ENCODE measurements at places on chromosomes 11 and 22.

GRCh38 chr22:50529897-50530579 is at the start of gene TYMP:
TSS of gene TYMP (minus strand) at chr22:50530012. CDS start at chr22:50529709, 303 bp downstream.
- peak; percentile 83 for DNase-seq

GRCh38 chr11:117678658-117679406 is 118.2 kb downstream of the DSCAML1 start:
- no peak for DNase-seq

DNA sequence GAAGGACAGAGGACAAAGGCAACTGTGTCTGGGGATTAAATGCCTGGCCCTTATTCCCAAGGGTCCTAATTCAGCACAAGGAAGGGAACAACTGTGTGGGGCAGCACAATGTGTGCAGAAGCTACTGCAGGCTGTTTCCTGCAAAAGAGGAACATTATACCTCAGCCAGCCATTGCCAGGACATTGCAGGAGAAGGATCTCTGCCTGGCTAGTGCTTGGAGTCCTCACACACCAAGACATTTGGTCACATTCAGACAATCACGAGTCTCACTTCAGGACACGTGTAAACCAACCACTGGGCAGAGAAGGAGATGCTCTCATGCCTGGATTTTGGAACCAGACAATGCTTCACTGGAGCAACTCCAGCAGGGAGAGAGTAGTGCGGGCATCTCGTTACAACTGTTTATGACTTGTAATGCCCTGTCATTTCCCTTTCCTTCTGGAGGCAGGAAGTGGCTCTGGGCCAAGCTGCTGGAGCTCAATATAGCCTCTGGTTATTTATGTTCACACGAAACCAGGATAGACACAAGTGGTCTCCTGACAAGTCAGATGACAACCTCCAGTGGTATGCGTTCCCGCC is 23.9 kb upstream of the ZC3H12C start:
- DNase-seq: no peak

DNA sequence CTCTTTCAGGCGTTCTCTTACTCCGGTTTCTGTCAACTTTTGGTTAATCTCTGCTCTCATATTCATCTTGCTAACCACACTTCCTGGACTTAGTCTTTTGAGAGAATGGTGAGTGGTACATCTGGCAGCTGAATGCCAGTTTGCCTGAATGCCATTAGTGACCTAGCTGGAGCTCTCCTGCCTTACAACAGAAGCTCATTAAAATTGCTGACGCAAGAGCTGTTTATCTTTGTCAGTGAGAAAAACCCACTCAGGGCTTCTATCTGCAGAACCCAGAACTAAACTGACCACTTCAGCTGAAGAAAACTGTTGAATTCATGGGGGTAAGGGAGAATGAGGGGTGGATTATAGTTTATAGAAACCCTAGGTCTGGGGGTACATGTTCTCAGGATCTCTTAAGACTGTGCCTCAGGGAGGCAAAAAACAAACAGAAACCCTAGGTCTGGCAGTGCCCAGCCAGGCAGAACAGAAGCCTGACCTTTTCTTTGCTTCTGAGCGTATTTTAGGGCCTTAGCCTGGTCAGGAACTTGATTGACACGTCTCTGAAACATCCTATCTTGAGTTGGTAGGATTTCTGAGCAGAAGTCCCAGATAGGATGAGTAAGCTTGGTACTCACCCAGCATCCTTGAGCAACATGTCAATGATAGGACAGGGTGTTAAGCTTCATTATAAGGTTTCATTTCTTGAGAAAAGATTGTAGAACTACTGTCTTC is 52.8 kb upstream of the YWHAH start:
- DNase-seq: no peak

DNA sequence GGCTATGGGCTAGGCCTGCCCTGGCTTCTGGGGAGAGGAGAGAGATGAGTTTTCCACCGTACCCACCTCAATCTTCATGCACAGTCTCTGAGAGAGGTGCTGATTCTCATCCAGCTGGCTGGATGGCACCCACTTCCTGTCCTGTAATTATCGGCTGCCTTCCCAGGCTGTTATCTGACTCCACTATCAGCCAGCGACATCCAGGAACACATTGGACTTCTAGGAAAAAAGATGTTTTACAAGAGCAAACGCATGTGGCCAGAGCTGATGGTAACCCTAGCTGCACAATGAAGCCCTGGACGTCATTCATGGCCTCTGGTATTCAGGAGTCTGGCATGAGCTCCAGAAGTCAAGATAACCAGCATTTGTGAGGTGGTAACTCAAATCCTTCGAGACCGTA is 137.4 kb downstream of the EHF start:
- no peak for DNase-seq

- DNase-seq: no peak
Measured at GRCh38 chr11:32400196-32400595, 35.1 kb downstream of the WT1 start.

DNA sequence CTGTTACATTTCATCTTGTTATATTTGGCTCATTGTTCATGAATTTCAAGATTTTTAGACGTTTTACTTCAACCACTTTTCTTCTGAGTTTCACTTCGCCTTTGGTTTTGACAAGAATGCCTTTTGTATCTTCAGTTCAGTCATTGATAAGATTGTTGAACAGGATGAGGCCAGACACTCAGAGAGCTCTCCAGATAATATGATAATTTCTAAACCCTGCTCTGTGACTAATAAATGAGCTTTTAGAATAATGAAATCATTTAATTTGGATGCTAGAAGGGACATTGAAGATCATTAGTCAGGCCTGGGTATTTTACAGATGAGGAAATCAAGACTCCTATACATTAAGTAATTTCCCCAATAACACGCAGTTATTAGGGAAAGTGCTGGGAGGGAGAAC is 37.2 kb upstream of the GRAMD1B start:
- no peak for DNase-seq

- DNase-seq: no peak
Measured at GRCh38 chr11:134555510-134555909, 143.5 kb upstream of the B3GAT1 start.

- no peak for DNase-seq
Measured at GRCh38 chr11:60214386-60214785, 28.6 kb downstream of the MS4A4E start.

DNA sequence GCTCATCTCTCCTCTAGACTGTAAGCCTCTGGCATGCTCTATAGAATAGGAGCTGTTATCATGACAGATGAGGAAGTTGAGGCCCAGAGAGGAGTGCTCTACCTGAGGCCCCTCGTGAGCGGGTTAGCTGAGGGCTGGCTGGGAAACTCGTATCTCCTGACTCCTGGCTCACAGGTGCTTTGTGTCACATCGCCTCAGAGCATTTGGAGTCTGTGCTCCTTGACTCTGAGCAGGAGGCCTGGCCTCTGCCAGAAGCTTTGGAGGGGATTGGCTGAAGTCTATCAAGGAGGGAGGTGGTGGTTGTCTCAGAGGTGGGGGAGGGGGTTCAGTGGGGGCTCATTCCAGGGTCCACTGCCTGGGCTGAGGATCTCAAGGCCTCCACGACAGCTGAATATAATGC is 7.4 kb downstream of the KCNC1 start:
- DNase-seq: no peak

GRCh38 chr11:87431392-87431791 is 393.7 kb downstream of the TMEM135 start:
- DNase-seq: no peak

DNA sequence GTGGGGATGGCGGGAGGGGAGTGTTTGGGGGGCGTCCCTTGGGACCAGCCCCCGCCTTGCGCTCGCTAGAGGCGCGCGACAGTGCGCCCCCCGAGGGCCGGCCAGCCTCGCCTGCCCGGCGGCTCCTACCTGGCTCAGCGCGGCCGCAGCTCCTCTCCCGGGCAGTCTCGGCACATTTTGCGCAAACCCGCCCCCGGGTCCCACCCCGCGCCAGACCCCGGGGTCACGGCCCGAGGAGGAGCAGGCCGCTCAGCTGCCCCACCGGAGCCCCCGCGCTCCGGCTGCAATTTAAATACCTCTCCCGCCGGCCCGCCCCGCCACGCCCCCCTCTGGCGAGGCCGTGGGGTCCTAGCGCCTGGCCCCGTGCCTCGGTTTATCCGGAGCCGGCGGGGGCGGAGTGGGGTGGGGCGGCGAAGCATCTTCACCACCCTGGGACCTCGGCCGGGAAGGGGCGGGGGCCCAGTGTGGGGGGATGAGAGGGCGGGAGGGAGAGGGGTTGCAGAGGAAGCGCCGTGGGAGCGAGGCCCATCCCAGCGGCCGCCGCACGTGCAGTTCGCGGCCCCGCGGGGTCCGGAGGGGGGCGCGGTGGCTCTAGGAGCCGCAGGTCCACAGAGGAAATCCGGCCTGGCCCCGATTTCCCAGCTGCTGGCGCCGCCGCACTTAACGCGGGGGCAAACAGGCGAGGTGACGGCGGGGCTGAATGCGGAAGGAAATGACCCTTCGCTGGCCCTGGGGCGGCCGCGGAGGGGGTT is at the start of gene LRRC32:
Gene LRRC32, minus strand, starts transcription at position 263 of the 752 bp plus-strand sequence. CDS start 4,793 bp downstream, outside the sequence.
- peak; percentile 43 for DNase-seq

GRCh38 chr11:83773950-83774880 is 488.0 kb upstream of the CCDC90B start:
- no peak for DNase-seq

- DNase-seq: no peak
Measured at GRCh38 chr11:71485063-71485399, 32.0 kb downstream of the NADSYN1 start.

DNA sequence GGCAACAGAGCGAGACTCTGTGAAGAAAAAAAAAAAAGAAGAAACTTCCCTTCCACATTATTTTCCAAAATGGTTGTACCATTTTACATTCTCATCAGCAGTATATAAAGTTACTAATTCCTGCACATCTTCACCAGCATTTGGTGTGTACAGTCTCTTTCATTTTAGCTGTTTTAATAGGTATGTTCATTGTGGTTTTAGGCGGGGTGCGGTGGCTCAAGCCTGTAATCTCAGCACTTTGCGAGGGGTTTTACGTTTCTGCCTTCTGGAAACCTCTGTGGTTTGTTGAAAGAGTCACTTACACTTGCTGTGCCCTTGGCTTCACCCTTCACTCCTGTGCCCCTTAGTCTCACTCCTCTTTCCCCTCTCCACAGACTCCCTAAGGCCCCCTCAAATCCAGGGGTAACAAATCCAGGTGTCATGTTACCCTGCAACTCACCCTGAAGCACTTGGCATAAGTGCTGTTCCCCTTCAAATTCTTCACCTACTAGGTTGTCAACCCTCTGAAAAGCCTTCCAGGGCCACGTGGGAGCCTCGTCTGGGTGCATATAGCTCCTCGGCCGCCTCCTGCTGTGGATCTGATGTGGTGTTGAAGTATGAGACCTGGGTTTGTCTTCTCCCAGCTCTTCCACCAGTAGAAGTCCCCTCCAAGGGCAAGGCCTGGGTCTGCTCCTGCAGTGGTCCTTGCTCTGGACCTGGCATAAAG is 20.8 kb downstream of the TOB2 start:
- DNase-seq: peak; percentile 75

- DNase-seq: peak; percentile 21
Measured at GRCh38 chr11:125165111-125165842, 726 bp downstream of the PKNOX2 start.

DNA sequence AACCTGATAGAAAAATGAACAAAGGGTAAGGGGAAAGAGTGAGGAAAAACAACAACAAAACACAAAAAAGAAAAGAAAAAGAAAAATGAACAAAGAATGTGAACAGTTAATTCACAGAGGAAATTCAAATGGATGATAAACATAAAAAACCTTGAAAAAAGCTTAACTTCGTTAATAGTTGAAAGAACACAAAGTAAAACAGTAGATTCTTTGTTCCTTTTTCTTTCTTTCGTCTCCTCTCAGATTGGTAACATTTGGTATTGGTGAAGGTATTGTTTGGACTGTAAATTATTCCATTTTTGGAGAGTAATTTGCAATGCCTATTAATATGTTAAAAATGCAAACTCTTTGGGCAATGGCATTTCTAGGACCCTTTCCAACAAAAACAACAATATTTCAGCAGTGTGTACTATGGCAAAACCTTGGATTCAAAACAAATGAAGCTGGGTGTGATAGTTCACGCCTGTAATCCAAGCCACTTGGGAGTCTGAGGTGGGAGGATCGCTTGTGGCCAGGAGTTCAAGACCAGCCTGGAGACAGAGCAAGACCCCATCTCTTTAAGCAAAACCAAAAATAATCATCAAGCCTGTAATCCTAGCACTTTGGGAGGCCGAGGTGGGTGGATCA is 3.3 kb upstream of the BACE1 start:
- no peak for DNase-seq

DNA sequence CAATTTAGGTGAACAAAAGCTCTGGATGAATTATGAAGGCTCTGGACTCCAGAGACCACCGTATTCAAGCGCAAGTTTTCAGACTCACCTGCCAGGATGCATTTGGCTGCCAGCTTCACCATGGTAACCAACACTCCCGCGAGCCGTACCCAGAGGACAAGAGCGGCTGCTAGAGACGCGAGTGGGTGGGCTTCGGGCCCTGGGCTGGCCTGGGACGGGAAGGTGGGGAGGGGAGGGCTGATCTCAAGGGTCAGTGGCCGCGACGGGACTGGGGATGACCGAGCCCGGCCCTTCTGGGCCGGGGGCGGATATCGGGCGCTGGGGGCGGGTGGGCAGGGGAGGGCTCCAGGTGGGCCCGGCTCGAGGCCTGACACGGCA is 344 bp downstream of the IFT27 start:
- peak; percentile 28 for DNase-seq

DNA sequence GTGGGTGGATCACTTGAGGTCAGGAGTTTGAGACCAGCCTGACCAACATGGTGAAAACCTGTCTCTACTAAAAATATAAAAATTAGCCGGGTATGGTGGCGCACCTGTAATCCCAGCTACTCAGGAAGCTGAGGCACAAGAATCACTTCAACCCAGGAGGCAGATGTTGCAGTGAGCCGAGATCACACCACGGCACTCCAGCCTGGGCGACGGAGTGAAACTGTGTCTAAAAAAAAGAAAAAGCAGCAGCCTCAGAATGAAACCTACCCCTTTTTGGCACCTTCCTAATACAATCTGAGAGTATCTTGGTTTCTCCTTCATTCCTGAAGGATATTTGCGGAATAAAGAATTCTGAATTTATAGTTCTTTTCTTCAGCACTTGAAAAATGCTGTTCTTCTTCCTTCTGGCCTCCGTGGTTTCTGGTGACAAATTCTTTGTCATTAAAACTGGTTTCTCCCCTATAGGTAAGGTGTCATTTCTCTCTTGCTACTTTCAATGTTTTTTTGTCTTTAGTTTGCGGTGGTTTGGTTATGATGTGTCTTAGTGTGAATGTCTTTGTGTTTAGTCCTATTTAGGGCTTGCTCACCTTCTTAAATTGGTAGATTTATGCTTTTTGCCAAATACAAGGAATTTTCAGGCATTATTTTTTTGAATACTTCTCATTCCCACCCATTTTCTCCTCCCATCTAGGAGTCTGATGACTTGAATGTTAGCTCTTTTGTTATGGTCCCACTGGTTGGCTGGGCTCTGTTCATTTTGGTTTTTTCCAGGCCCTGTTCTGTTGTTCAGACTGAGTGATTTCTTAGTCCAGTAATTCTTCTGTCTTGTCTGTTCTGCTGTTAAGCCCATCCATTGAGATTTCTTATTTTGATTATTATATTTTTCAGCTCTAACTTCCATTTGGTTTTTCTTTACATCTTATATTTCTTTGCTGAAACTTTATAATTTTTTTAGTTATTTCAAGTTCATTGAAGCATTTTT is 15.4 kb downstream of the ASRGL1 start:
- no peak for DNase-seq

GRCh38 chr11:90148900-90149299 is 14.4 kb downstream of the NAALAD2 start:
- DNase-seq: no peak

GRCh38 chr11:62909107-62909894 is 11.9 kb downstream of the CHRM1 start:
- peak; percentile 40 for DNase-seq
